ENCODE measurements at places on chromosomes 5 and 9.

GRCh38 chr5:158525663-158526062 lies 574.1 kb downstream of the EBF1 start:
- DNase-seq: no peak

DNA sequence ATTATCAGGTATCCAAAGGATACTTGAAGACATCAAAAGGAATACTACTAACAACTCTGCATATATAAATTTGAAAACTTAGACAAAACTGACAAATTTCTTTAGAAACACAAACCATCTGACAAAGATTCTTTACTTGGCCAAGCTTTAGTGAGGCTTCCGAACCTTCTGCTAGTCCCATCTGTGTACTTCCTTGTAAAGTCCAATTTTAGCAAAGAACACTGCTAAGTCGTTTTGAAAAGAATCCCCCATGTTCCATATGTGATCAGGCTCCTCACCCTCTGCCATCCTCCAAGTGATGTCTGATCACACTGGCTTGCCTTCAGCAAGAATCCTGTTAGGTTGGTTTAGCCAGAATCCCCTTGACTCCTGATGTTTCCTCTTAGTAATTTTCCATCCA lies 150.0 kb upstream of the ACO1 start:
- DNase-seq: no peak

GRCh38 chr5:109744261-109744660 lies 54.5 kb downstream of the MAN2A1 start:
- peak; percentile 15 for DNase-seq

- DNase-seq: no peak
These were observed 19.7 kb upstream of the GDA start for GRCh38 chr9:72129271-72130156.

DNA sequence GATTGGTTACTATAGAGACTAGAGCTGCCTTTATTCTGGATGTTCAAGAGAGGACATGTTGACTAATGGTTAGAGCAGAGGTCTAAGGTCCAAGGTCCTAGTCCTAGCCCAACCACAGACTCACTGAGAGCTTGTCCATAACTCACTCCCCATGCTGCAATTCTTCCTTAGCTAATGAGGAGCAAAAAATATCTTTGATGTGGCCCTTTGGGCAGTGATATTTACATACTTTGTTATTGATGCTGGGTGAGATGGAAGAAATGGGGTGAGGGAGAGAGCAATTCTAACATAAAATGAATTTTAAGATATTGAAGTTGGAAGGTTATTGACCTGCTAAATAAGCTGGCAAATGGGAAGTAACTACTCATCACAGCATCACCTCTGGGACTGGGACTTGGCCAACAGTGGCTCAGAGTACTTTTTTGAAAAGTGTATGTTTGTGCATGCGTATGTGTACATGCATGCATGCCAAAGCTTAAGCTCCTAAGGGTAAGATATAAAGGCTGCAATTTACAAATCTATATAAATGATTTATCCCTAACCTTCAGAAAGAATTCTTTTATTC lies 58.0 kb upstream of the ANKRD55 start:
- DNase-seq: no peak

- no peak for DNase-seq
These were observed 608.4 kb downstream of the TLE1 start for GRCh38 chr9:81080900-81081299.

DNA sequence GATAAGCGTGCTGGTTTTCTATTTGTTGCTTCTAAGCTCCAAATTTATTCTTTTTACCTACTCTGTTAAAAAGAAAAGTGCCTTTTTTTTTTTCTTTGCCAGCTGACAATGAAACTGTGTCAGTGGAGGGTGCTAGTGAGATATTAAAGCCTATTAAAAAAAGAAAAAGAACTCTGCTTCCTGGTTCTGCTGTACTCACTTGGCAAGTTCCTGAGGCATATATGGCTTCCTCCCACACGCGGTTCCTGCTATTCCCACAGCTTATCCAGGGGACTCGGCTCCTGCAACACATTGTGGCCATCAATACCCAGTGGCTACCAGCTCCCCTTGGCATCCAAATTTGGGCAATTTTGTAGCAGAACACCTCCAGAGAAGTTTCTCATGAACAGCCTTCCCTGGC lies 1977.7 kb upstream of the CDH9 start:
- no peak for DNase-seq

DNA sequence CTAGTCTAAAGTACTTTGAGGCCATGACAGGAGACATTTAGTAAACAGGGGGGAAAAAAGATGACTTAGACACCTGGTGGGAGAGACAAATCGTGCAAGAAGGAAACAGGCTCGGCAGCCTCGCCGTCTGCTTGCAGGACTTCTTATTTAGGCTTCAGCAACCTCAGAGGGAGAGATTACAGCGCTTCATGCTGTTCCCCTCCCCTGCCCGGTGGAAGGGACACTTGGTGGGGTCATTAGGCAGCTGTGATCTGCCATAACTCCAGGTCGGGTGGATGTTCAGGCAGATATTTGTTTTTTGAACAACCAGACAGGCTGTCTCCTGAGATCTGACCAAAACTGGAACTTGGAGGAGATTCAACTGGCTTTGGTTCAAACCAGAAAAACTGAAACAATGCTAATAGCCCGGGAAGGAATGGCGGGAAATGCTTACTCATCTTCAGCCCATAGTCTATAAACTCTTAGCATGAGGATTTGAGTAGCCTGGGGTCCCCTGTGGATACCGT lies 38.1 kb upstream of the CD180 start:
- peak; percentile 88 for DNase-seq

DNA sequence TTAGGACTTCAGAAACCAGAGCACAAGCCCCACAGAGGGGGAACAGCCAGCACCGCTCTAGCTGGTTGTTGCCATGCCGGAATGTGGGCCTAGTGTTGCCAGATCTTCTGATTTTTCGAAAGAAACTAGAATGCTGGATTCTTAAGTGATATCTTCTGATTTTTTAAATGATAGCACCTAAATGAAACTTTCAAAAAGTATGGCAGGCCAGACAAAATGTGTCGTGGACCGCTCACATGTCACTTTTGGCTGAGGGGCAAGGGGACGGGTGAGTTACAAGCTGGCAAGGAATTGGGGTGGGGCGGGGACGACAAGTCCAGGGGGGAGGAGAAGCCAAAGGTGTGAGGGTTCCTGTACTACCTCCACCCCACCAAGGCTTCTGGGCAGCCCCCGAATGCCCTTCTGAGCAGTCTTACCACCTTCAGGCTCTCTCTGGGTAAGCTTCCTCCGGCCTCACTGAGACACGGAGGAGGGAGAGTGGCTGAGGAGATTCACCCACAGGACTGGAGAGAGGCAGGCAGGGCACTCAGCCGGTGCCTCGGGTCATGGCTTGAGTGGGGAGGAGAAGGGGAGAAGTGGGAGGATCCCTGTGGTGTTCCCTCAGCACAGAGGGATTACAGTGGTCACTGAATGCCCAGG lies 10.3 kb downstream of the B4GALT7 start:
- DNase-seq: no peak

DNA sequence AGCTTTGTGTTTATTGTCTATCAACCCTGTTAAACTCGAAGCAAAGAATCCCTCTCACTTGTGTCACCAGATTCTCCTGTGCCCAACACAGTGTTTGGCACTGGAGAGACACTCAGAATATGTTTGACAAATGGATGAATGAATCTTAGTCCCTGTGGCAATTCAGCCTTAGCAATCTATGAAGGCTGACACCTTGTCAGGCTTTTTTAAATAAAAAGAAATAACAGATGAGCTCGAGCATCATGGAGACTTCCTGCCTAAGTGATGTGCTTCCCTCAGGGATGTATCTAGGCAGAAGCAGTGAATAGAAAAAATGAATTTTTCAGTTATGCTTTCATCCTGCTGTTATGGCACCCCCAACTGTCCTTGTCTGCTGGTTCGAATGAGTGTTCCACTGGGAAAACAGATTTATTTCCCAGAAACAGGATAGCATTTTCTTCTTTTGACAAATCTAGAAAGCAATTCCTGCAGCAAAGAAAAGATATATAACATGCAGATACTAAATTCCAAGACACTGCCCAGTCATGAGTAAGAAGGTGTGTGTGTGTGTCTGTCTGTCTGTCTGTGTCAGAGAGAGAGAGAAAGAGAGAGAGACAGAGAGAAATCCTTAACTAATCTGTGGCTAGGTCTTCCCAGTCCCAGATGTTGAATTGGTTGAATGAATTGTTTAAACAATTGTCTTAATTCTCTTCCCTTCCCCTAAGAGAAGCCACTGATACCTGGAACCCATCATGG lies 16.7 kb downstream of the MAMDC2 start:
- no peak for DNase-seq

- DNase-seq: no peak
These were observed 18.8 kb upstream of the KCNIP1 start for GRCh38 chr5:170484847-170485615.

Measured in skeletal muscle cell (primary cell).